Fibroblast of skin of back (primary cell): ENCODE measurements at places on chromosomes 3 and 15.

GRCh38 chr3:9912294-9912935 lies 4.5 kb upstream of the IL17RC start:
- DNase-seq = peak; percentile 7

DNA sequence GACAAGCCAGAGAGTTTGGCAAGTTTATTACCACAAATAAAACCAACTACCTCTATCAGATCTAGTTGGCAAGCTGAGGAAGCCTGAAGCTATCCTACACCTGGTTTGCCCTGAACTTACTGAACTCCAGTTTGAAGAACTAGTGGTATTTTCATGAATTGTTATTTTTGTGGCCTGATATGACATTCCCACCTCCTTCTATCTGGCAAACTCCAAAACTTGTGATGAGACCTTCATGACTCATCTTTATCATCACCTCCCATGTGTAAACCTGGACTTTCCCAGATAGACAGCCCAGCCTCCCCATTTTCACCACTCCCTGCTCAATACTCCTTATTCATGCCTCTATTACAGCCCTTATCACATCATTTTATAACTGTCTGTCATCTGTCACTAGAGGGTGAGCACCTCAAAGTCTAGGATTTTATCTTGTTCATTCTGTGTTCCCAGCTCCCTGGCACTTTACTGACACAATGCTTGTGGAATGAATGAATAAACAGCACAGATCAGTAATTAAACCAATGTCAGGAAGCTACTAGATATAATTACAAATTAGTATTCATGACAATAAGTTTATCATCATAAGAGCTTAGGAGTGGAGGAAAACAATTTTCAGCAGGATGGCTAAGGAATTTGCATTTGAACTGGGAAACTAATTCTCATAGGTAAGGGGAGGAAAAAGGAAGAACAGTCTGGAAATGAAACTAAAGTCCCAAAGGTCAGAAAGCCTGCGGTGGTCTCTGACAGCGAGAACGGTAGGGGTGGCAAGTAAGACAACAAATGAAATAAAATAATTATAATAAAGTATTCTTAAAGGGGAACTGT lies 13.2 kb upstream of the TRANK1 start:
- peak; percentile 57 for DNase-seq

- no peak for DNase-seq
Measured at GRCh38 chr3:102353805-102354204, 81.0 kb upstream of the ZPLD1 start.

DNA sequence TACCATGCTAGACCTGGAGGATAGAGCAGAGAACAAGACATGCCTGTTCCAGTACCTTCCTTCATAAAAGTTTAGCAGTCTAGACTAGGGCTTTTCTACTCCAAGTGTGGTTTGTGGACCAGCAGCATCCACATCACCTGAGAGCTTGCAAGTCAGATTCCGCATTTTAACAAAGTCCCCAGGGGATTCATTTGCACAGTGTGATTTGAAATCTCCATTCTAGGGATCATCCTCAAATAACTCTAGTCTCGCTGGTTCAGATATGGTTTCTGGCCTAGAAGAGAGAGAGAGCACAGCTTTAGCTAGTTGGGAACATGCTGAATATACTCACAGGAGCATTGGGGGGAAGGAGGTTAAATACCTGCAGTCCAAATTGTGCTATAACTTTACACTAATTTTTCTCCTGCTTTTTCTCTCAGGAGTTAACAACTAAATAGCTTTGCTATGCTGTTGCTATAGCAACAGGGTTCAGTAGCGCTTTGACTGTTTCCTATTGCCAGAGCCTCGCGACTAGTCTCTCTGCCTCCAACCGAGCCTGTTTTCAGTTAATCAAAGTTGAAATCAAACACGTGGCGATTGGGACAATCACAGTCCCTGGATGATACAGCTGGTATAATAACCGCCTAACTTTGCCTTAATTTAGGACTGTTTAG lies 64.0 kb upstream of the RASGRF1 start:
- DNase-seq = peak; percentile 25

- DNase-seq = peak; percentile 87
Measured at GRCh38 chr3:157127831-157128767, 31.8 kb downstream of the CCNL1 start.

- DNase-seq = peak; percentile 13
Measured at GRCh38 chr3:88131695-88132094, 18.1 kb upstream of the C3orf38 start.

DNA sequence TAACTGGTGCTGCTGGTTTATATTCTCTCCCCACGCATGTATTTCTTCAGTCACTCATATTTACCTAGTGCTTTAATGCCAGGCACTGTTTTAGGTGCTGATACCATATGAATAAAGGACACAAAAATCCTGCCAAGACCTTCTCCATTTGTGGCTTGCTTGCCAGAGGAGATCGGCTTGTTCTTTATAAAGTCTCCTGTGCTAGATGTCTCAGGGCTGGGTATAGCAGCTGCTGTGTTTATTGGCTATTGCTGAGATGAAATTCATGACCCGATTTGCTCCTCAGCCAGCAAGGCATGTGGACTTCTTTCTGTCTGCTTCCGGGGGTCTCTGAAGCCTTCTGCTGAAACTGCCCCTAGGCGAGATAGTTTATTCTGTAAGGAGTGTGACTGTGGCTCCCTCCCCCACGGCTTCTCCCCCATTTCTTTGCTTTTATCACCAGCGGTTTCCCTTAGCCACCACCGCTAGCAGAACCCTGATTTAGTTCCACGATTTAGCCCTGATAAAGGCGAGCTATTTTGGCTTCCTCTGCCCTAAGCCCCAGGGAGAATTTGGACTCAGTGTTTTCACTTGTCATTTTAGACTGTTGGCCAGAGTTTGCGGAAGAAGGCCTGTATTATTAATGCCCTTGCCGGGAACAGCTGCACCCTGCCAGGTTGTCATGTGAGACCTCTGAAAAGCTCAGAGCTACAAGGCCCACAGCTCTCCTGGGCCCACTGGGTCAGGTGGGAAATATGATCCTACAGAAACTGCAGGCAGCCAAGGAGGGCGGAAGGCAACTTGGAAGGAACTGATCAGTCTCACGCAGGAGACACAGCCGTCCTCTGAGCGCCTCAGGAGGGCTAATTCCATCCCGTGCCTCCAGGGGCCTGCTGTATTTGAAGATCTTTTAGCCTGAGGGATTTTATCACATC lies 46.8 kb downstream of the ST6GAL1 start:
- no peak for DNase-seq

DNA sequence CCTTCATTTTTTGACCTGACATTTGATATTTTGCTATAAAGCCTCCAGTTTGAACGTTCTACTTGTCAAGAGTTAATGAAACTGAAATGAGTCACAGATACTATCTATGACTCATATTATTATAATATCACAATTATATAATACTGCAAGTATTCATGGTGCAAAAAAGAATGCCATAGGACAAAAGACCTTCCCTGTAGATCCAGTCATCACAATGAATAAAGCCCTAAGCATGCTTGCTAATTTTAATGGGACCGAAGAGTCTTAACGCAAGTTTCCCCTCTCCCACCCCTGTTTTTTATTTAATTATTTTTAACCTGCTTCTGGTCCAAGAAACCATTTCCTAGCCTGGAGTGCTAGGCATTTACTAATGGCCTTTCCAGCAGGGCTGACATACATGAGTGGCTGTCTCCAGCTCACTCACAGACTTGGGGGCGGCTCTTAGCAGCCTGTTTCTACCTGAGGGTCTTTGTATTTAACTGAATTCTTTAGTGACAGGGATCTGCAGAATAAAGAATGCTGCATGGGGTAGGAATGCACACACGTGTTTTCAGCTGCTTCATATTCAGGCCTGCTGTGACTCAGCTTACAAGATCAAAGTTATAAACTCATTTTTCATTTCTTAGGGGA lies 61.2 kb downstream of the THBS1 start:
- peak; percentile 90 for DNase-seq

DNA sequence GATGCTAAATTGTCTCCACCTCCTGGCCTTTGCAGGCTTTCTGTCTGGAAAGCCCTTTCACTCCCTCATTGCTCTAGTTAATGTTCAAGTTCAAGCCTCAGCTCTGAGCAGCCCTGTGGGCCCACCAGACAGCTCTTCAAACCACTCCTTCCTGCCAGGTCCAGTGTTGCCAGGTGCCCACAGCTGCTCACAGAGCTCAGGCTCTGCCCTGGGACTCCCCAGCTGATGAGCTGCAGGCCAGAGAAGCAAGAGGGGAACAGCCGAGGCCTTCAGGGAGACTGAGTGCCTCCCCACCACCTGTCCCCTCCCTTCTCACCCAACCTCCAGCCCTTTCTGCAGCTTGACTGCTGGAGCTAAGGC lies 1.3 kb upstream of the ZBTB47 start:
- DNase-seq = no peak

DNA sequence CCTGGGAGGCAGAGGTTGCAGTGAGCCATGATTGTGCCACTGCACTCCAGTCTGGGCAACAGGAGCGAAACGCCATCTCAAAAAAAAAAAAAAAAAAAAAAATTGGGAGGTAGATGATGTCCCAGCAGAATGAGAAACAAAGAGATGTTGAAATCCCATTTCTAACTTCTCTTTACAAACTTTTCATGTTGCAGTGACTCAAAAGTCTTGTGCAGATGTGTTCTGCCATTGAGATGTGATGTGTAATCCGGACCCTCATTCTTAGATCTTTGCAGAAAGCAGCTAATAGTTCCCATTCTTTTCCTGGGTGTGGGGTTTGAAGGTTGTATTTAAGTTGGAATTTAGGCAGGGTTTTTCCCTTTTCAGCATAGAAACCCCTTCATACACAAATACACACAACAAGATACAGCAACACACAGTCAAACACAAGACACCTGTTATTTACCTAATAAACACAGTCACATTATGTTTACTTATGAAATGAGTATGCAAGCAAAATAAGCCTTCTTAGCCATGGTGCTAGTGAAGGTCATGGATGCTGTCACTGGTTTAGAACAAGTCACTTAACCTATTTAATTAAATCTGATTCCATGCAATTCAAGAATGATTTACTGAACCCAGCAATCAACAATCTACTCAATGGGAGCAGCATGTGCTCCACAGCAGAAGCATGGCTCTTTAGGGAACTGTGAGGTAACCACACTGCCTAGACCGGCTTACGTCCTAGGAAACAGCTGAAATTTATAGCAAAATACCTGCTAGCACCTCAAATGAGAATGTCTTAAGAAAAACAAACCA lies 14.9 kb downstream of the SIAH2 start:
- DNase-seq = no peak

DNA sequence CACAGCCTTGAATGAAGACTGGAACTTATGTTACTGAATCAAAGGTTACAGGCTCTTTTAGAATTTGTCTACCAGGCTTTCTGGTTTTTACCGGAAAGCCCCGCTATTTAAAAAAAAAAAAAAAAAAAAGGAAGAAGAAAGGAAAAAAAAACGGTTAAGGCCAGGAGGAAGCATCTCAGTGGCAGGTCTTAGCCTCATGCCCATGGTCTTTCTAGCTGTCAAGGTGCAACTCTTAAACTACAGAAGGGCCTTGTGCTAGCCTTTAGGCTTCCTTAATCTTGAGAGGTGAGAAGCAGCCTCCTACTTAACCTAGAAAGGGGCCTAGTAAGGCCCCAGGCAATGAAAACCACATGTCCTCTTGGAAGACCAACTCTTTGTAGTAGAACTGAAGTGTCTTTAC lies 77.5 kb downstream of the TBC1D5 start:
- no peak for DNase-seq

DNA sequence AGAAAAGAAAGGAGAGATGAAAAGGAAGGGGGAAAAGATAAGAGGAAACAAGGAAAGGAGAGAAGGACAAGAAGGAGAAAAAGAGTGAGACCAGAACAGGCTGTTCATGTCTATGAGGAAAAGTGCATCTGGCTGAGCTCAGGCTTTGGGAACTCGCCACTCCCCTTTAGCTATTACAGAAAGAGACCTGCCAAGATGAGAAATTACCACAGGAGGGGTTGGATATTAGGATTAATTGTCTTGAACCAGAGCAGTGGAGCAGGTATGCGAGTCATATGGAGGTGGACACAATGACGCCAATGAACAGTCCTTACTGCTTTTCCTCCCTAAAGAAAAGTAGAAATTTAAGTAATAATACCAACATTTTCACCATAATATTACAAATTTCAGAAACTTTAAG lies 577.0 kb upstream of the ARRDC4 start:
- DNase-seq = no peak

DNA sequence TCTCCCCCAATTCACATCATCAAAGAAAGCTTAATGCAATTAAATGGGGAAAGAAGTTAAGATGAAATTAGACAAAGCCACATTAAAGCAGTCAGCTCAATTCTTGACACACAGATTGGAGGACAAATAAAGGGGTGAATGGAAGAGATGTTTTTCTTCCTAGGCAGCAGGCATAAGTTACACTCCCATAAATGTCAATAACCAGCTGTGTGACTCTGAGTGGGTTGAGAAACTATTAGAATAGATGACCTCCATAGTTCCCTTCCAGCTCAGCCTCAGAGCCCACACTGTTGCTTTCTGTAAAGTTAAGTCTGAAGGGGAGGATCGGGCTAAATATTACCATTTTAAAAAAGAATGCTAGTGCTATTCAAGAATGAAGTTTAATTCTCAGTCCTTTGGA lies 71.0 kb downstream of the THBS1 start:
- DNase-seq = no peak

DNA sequence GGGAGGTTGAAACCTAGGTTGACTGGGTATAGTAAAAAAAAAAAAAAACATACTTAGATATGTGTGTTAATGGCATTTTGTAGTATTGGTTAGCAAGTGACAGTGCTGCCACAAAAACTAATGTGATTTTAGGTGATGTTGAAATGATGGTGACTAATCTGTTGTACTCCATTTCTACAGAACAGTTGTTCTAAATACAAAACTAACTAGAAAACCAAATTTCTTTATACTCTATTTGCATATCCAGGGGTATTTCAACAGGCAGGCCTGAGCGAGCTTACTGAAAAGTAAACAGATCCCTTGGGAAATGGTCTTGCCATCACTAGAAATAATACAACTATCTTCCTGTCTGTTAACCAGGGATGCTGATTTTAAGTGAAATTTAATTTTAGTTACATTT lies 20.5 kb downstream of the TSC22D2 start:
- DNase-seq = no peak

DNA sequence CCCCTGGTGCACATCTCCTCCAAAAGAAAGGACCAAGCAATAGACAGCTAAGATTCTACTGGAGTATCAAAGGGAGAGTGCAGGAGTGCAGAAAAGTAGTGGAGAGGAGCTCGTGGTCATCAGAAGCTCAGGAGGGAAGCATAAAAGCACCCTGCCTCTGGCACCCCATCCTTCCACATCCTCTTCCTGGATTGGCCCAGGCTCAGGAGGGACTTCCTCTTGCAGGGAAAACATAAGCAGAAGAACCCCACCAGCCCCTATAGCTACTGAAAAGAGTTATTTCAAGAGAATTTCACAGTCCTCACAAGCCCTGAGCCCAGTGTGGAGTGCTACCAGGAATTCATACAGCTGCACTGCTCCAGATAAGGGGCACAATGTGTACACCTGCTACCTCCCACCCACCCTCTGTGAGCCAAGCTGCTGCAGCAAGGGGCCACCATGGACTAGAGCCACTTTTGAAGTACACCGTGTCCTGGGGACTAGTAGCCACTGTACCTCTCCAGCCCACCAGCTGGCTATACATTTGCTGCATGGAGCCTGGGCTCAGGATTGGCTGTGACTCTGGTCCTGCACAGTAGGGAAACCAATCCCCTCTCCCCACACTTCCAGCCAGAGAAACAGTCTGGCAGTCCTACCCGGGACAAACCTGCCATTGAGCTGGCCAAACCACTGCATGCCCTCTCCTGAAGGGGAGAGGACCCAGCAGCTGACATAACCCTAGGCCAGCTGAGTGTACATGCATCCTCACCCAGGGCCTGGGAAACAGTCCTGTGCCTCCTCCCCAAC lies 43.0 kb downstream of the CD200R1 start:
- DNase-seq = no peak
